ENCODE measurements at places on chromosomes 5 and 9.
A peak's percentile ranks its signal among the peaks of the same experiment; 100 is the strongest.

DNA sequence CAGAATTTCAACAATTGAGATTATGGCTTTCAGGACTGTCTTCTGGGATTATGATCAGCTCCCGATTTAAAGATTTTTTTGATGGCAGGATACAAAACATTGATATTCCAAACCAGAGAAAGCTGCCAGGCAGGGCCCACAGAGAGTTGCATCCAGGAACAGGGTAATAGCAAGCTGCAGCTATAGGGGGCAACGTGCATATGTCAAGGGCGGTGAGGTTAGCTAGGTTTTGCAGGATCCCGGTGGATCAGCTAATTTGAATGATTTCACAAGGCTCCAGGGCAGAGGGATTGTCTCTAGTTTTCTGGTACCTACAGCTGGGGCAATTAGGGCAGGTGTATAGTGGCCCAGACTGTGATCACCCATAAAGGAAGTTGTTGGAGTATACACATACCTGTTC, 339.4 kb downstream of the CHSY3 start:
- no peak for DNase-seq

- no peak for DNase-seq
These were observed at the start of gene NPDC1 for GRCh38 chr9:137046088-137046787. Gene NPDC1, minus strand, starts transcription at chr9:137046177. Its CDS starts 188 bp downstream, at chr9:137045989.

GRCh38 chr9:573691-574410, 267.6 kb upstream of the DMRT1 start:
- peak; percentile 51 for DNase-seq

GRCh38 chr9:127613583-127613954, 1.5 kb downstream of the STXBP1 start:
- no peak for DNase-seq

DNA sequence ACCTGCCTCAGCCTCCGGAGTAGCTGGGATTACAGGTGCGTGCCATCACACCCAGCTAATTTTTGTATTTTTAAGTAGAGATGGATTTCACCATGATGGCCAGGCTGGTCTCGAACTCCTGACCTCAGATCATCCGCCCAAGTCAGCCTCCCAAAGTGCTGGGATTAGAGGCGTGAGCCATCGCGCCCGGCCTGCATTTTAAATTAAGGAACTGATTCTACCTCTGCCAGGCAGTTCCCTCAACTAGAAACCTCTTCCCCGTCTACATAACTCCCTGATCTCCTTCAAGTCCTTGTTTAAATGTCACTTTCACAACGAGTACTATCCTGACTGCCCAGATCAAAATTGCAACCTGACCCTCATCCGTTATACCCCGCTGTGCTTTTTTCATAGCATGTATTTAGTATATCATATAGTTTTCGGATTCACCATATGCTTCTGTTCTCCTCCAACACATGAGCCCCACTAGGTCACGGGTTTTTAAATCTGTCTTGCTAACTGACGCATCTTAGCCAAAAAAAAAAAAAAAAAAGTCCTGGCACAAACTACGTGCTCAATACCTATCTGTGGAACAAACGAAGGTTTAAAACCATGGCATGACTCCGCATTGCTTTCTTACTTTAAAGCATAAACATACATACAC, 858 bp upstream of the SOWAHA start:
- no peak for DNase-seq

DNA sequence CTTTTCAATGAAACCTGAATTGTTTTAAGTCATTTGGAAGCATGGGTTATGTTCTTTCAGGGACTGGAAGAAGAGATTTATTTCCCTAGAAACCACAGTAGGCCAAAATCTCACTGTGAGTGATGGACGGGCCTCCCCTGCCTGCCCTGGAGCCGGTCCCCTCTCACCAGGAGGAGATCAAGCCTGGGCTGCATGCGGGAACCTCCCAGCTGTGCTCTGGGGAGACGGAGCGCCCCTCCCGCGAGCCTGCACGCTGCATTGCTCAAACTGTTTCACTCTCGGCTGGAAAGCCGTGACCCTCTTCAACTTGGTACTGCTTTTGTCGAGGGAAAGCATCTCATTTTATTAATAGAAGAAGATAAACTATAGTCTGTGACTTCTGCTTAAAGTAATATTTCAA, 85.4 kb downstream of the IRX2 start:
- no peak for DNase-seq

DNA sequence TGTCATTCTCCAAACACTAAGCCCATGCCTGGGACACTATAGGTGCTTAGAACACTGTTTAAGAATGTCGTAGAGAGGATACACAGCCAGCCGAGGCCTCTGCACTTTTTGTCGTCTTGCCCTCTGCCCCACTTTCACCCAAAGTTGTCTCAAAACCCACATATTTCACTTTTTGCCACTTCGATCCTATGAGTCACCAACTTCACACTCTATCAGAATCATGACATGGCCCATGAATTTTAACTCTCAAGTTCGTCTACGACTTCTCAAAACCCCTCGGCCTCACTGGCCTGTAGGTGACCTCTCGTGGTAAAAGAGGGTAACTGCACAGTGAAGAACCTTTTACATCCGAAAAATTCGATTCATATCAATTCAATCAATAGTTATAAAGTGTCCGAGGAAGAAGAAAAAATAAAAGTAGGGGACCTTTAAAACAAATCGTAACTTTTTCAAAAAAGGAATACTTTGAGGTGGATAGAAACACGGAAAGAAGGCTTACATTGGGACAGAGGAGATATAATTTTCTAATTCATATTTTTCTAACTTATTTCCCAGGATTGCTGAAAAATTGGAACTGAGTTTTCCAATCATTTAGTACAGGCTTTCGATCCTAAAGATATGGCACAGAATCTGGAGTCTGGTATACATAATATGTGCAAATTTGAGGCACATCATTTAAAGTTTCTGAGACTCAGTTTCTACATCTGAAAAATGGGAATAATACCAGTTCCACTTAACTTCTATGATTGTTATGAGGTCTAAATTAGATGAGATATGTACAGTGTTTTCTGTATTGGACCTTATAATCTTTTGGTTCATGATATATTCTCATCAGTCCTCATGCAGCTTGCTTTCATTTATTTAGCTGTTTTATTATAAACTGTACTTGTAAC, 122.6 kb downstream of the APBA1 start:
- peak; percentile 27 for DNase-seq

- DNase-seq: no peak
These were observed 148.2 kb upstream of the LRRTM2 start for GRCh38 chr5:139023286-139023685.

GRCh38 chr9:134595014-134595413, 46.6 kb upstream of the COL5A1 start:
- no peak for DNase-seq

GRCh38 chr5:95631255-95631958, 11.5 kb downstream of the GPR150 start:
- DNase-seq: no peak

GRCh38 chr5:207599-207998, 10.4 kb downstream of the CCDC127 start:
- no peak for DNase-seq

- no peak for DNase-seq
These were observed 39.7 kb upstream of the SPRY4 start for GRCh38 chr5:142364251-142365145.

DNA sequence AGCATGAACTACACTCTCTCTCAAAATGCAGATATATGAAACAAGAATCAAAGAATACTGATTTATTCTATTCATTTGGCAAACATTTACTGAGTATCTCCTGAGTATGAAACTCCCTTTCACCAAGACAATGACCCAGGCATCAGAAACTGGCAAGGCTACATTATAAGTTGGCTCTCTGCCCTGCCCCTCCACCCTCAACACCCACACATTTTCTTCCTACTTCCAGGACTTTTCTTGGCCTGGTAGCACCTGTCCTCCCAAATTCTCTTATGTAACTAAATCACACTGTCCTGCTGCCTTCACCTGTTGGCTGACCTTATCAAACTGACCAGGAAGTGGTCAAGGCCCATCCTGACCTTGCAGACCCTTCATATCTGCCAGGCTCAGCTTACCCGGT, 3.5 kb downstream of the RASEF start:
- DNase-seq: no peak

DNA sequence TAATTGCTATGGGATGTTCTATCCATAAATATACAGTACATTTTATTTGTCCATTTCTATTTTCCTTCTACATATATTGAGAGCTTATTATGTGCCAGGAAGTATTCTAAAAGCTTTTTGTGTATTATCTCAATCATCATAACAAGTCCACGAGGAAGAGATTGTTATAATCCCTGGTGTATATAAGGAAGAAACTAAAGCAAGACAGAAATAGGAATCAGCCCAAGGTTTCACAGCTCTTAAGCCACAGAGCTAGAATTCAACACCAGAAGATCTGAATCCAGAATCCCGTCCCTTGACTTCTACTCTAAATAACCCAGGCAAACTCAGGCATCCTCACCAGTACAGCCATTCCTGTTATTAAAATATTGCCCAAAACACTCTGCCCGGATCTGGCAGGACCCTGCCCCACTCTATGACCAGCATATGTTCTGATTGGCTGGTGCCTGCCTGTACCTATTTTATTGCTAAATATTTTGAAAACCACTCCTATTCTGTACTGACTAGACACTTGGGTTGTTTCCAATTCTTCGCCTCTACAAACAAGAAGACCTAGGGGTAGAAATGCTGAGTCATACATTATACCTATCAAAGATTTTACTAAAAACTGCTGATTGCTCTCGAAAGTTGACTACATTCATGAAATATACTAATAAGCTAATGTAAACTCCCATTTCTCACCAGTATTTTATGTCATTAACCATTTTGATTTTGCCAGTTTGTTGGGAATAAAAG, 297.4 kb downstream of the ENC1 start:
- no peak for DNase-seq

- no peak for DNase-seq
These were observed 735.3 kb upstream of the ZNF608 start for GRCh38 chr5:125481506-125482465.

DNA sequence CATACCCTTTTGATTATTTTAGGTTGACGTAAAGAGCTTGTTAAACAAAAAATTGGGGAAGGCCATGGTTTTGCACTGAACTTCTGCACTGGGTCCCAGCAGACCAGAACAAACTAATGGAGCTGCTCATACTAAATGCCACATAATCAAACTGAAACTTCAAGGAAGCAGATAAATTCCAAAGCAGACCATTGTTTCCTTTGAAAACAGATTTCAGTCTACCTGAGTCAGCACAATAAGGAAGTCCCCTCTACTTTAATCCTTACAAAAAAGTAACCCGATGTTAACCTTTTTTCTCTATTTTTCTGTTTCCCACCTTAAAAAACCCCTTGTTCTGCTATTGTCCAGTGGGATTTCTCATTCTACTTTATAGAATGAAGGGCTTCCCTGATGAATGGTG, 39.2 kb downstream of the WDR36 start:
- DNase-seq: no peak

DNA sequence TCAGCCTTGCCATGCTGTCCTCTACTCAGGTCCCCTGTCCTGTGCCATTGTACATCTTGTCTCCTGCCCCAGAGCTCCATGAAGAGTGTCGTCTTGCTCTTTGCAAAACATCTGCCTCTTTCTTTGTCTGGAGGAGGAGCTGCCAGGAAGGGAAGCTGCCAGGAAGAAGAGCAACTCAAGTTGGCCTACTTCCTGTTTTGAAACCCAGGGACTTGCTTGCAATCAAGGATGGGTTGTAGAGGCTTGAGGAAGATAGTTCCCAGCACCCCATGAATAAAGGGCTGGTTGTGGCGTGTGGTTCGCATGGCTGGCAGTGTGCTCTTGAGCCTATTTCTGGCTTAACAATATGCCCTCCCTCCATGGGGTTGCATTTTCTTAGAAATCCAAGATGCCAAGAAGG, 53.0 kb upstream of the CPEB4 start:
- no peak for DNase-seq

- DNase-seq: no peak
These were observed 505.6 kb downstream of the MAN2A1 start for GRCh38 chr5:110195288-110195687.

- DNase-seq: no peak
These were observed 82.7 kb upstream of the IL7R start for GRCh38 chr5:35773967-35774366.

DNA sequence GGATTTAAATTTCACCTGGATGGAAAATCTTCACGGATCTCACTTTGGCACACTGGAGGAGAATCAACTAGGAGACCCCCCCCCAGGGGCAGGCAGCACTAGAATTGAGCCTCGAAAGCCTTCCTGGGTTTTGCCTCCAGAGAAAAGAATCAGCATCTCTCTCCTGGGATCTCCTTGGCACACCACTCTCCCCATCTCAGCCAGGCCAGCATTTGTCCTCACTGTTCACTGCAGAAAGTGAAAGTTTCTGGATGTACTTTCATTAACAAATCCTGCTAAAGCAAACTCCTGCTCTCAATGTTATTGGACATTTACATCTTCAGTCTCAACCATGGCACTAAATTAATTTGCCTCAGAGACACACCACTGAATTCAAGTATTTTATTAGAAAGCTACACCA, 312.2 kb downstream of the SLIT3 start:
- DNase-seq: no peak

DNA sequence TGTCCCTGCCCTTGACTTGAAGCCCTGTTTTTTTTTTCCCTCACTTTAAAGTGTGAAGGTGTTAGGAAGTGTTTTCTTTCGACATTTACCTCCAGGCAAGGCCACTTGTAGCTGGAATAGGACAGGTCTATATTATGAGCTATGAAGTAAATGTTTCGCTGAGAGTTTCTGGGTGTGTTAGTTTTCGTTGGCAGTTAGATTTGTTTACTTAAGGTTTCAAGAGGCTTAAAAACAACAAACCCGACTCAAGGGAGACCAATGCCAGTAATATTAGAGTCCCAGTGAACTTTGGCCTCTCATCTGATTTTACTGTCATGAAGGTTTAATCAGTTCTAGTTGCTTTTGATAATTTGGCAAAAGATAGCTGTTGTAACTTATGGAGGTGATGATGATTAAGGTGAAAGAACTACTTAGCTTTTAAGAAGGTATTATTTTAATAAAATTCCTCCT, 25.2 kb downstream of the OCLN start:
- no peak for DNase-seq

DNA sequence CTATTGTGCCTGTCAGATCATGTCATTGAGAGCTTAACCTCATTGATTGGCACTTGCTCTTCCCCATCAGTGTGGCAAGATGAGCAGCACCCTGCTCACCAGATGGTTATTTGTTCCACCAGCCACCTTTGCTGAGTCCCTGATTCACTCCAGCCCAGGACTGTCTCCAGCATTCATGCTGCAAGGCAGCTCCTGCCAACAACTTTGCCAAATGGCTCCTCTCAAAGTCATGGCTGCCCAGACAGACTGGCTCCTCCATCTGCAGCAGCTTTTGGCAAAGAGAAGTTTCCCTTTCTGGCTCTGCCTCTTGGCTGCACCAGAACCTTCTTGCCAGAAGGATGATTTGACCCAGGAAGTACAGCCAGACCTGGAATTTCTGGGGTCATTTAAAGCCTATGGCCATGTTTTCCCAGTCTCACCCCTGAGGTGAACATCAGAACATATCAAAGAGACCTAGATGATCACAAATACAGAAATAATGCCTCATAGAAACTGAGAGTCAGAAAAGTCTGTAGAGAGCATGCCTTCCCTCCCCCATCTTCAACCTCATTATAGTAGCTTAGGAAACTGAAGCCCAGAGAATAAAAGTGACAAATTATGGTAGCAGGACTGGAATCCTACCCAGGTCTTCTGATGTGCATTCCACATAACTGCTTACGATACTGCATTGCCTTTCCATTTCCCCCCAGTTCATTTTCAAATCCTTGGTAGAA, 10.4 kb downstream of the PPP2R2B start:
- DNase-seq: no peak

- DNase-seq: no peak
These were observed 216.6 kb downstream of the SEMA6A start for GRCh38 chr5:116358015-116358523.

All from left renal pelvis (tissue), 4 donors.